Body of pancreas (tissue), 4 donors: ENCODE measurements at places on chromosomes 6 and 20. TPM values are rescaled to one million over a fixed set of nuclear protein-coding genes. Genes with fewer than 3 reads are reported as not detected.

DNA sequence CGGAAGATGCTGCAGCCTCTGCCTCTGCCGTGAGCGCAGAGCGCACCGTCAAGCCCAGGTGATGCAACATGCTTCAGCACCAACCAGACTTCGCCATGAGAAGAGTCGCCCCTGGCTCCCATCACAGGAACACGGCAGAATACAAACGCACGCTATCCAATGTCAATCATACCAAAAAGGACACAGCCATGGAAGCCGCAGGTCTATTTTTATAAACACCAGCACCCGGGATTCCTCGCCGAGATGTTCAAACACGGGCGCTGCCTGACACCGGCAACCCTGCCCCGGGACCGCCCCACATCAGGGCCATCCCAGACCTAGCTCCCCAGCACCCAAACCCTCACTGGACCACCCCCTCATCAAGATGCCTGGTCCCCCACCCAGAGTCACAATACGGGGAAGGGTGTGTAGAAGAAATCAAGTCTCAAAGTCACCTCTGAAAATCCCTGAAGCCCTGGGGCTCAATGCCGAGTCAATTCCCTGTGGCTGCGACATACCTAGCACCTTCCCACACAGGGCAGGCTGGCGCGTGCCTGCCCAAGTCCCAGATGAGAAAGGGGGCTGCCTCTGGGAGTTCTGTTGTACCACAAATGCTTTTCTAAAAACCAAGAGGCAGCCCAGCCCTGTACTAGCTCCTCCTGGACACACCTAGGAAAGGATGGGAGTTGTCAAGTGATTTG, 17.9 kb downstream of the TAF4 start:
- DNase-seq = no peak

ARMH2 gene
- total RNA-seq = not detected

- DNase-seq = no peak
Measured at GRCh38 chr6:10215326-10216110, 199.4 kb downstream of the TFAP2A start.

DNA sequence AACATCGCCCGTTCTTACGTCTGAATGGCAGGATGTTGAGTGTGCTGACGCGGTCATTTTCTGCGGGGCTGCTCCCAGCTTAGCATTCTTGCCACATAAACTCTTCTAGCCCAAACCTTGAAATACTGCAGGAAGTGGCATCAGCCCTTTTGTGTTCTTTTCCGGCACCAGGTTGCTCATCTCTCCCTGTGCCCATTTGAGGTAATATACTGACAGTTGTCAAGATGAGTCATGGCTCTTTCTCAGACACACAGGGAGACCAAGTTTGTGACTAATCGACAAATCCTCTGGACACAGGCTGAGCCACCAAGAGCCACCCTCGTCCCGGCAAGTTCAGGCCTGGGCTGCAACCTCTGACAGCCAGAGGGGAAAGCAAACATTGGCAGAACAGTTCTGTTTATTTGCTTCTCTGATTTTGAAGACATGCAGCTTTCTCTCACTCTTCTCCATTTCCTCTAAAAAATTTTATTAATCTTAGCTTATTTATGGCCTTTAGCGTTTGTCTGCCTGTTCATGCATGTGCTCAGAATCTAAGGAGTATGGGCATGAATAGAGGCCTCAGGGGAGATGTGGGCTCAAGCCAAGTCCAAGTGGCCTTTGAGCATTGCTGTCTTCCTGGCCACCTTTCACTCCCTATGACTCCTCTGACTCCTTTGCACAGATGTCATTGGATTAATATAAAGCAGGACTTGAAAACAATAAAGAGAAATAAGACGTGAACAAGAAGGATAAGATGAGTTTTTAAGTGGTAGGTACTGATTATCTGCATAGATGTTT, 328.2 kb upstream of the JAG1 start:
- no peak for DNase-seq

- DNase-seq = peak; percentile 89
Measured at GRCh38 chr20:41005361-41005729, 23.3 kb upstream of the TOP1 start.

GRCh38 chr20:49698477-49698876, 15.2 kb downstream of the B4GALT5 start:
- DNase-seq = no peak

MYBL2 gene
- 3.0 TPM for total RNA-seq

GJA10 gene
- not detected for total RNA-seq

DNA sequence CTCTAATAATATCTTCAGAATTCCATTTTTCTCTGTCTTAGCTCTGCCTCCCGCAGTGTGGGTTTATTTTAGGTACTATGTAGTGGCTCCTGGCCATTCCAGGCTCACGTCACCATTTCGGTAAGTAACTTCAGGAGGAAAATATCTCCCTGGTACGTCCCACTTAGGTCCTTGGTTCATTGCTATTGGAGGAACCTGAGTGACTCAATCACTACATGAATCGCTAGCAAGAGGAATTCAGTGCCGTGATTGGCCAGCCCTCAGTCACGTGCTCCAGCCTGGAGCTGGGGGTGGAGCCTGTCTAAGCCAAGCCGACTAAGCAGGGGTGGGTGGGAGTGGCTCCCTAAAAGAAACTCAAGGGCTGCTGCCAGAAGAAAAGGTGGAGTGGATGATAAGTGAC, 67.3 kb upstream of the E2F3 start:
- no peak for DNase-seq

- no peak for DNase-seq
Measured at GRCh38 chr6:24227556-24227955, 101.5 kb downstream of the NRSN1 start.

DNA sequence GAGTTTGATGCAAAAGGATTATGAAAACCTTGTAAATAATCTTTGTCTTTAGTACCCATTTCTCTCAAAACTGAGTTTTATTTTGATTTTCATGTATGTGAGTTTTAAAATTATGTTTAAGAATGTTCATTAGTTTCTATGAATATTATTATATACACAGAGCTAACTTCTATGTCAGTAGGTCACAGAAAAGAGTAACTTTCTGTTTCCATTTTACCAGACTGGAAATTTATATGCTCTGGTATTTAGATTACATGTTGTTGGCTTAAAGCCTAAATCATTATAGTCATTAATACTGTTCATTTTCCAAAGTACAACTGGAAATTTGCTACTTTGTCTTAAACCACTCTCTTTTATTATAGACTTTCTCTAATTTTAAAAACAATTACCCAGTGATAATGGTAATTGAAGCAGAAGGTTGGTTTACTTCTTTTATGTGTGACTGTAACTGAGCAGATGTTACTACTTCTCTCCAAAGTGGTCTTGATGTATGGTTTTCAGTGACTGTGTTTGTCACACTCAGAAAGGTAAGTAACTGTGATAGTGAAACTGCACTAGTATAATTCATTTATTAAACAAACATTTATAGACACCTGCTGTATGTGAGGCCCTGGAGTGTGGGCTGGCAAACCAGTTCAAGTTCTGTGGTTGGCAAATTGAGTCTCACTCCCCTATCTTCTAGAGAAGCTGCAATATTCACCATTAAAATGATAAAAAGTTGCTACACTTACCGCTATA, 13.2 kb downstream of the CRYBG1 start:
- DNase-seq = no peak

- no peak for DNase-seq
Measured at GRCh38 chr6:135464634-135465033, 32.9 kb downstream of the AHI1 start.

DDRGK1 gene
- total RNA-seq = 82.8 TPM

SLC22A2 gene
- total RNA-seq = not detected

DNA sequence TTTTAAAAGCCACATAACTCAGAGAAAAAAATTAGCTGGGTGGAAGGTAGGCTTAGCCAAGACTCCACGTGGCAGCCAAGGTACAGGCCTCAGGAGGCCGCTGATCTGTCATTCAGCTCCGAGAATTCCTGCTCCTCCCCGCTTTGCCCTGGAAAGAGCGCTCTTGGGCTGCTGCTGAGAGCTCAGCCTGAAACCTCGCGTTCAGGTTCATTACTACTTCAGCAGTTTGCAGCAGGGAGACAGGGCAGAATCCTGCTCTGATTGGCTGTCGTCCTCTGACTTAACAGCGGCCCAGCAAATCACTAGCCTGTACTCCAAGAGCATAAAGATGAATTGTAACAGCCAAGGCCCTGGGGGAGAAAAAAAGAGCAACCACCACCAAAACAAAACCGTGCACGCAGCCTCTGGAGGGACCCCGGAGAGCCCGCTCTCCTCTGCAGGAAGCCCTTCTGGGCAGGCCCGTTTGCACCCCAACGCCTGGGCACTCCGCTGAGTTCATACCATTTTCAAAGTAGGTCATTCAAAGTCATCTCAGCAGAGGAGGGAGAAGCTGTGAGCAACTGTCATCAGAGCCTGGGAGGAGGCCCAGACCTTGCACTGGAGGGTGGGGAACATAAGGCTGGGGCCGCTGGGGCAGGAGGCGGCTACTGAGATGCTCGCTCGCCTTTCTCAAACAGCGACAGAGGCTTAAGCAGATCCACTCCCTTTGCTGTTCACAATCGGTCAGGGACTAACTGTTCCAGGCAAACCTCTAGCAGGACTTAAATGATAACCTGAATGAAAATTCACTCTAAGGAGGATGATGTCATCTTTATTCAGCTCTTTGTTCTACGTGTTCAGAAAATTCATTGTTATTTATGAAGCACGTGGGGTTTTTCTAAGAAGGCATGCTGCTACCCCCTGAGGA, 42.3 kb upstream of the ATXN1 start:
- peak; percentile 21 for DNase-seq

DNA sequence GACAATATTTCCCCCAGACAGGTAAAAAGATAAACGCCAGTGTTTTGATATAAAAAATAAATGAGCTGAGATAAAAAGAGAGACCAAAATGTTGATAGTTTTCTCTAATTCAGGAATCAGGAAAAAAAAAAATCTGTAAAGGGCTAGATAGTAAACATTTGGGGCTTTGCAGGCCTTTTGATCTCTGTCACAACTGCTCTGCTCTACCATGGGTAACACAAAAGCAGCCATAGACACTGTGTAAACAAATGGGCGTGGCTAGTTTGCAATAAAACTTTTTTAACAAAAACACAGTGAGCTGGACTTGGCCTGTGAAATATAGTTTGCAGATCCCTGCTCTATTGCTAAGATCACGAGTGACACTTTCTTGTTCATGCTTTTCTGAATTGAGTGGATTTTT, 219.1 kb upstream of the STXBP5 start:
- DNase-seq = no peak

- no peak for DNase-seq
Measured at GRCh38 chr6:164296411-164296810, 881.9 kb downstream of the QKI start.

GPX5 gene
- total RNA-seq = not detected

DNA sequence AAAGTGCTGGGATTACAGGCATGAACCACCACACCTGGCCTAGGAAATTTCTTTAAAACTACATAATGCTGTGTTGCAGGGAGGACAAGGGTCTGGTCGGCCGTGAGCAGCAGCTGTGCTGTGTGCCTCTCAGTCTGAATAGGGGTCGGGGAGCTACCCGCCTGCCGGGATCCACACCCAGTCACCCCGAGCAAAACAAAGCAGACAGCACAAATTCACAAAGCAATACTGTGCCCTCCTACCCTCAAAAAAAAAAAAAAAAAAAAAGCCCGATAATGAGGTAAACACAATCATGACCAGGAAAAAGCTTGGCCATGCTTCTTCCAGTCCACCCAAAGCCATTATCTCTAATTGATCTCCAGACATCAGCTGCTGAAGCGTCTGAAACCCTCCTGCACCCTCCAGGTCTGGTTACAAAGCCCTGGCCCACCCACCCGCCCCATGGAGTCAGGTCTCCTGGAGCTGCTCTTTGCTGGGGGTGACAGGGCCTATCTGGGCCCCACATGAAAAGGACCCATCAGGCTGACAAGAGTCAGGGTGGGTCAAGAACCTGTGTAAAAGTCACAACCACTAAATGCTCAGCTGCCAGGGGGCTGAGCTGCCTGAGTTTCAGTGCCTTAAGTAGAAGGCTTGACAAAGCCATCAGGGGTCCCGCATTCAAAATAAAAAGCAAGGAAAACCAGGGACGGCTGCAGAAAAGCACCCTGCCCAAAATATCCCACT, 88.2 kb downstream of the NOL4L start:
- DNase-seq = no peak

GRCh38 chr6:92114797-92115196, 1304.6 kb downstream of the EPHA7 start:
- DNase-seq = peak; percentile 23

DNA sequence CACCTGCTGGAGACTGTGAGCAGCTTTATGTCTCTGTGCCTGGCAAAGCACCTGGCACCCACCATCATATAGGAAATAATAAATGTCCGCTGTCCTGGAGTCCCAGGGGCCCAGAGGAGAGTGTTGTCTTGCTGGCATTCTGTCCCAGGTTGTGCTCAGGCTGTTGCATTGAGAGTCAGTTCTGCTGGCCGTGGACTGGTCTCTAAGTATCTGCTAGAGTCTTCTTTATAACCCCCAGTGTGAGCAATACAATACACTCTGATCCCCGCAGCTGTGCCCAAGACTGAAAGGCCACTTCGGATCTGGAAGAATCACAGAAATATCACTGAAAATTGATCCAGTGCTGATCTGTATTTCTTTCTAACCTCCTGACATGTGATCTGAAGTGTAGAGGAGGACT, 38.3 kb upstream of the HINT3 start:
- no peak for DNase-seq

DNA sequence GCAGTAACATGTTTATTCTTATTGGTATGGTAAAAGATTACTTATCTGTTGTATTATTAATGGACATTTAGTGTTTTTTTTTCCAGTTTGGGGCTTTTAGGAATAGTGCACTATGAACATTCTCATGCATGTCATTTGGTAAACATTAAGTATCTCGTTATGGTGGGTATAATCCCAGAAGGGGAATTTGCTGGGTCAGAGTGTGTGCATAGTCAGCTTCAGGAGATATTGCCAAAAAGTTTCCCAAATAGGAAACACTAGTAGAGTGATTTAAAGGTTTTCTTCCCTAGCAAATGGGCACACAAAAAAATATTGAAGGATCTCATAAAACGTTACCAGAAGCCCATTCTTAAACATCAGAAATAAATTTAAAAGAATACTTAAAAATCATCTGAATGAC, 25.2 kb upstream of the NHSL1 start:
- DNase-seq = no peak

DNA sequence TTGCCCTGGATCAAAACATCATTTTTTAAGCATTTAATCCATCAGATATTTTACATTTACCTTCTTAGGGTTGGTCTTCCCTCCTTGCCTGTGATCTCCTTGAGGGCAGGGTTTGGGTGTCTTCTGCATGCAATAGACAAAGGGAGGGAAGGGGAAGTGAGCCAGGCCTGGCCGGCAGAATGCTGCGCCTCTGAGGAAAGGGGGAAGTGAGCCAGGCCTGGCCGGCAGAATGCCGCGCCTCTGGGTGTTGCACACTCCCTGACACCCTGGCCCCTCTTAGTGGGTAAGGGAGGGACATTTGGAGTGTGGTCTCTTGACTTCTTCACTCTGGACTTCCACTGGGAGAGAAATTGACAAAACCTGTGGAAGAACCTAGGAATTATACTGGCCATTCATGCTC, 12.4 kb downstream of the PSMF1 start:
- DNase-seq = no peak

- no peak for DNase-seq
Measured at GRCh38 chr6:9789201-9789600, 625.7 kb downstream of the TFAP2A start.
